HFFc6 (cell line): ENCODE measurements at places on chromosomes 2 and 18. TPM values are rescaled to one million over a fixed set of nuclear protein-coding genes. Genes with fewer than 3 reads are reported as not detected.

HRH4 gene
- not detected in 3 replicates for total RNA-seq

DNA sequence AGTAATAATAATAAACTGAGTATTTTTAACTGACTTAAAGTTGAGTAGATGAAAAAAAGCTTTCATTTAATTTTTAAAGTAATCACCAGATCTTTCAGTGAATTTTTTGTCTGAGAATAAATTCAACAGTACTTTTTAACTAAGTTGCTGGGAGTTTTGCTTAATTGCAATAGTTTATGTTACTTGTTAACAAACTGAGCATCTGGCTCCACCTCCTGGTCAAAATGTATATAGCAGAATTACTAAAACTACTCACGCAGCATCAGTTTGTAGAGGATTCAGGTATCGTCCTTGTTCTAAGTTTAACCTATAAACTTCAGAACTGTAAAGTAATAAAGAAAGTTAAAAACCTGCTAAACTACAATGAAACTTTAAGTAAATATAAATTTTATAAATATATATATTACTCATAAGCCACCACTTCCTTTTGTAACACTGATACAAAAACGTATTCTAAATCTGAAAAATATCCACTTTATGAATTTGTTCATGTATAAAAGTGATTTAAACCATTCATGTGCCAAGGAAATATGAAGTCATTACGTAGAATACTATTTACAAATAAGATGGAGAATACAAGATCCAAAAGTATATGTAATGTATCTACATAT is 21.3 kb downstream of the NOL10 start:
- DNase-seq = peak; percentile 52

GRCh38 chr2:232652505-232652851 is 19.1 kb downstream of the EFHD1 start:
- DNase-seq = peak; percentile 10

- DNase-seq = no peak
Observed at GRCh38 chr2:3779496-3780049, 76.2 kb downstream of the DCDC2C start.
